Activated gamma-delta T cell treated with Interleukin-2 at 50 U/mL for 16 hours (primary cell): ENCODE measurements at places on chromosomes 16 and 17.
A peak's percentile ranks its signal among the peaks of the same experiment; 100 is the strongest.

DNA sequence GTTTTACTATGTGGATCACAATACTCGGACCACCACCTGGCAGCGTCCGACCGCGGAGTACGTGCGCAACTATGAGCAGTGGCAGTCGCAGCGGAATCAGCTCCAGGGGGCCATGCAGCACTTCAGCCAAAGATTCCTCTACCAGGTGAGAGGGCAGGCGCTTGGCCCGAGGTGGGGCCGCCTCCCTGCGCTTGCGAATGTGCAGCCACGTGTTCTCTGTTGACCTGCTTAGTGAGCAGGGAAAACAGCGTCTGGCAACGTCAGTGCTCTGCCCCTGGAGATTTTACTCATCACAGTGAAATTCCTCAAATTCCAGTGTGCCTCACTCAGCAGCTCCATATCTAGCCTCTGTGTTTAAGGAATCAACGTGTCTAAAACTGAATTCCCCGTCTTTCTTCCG, 33.4 kb upstream of the CLEC18A start:
- DNase-seq, result no peak

DNA sequence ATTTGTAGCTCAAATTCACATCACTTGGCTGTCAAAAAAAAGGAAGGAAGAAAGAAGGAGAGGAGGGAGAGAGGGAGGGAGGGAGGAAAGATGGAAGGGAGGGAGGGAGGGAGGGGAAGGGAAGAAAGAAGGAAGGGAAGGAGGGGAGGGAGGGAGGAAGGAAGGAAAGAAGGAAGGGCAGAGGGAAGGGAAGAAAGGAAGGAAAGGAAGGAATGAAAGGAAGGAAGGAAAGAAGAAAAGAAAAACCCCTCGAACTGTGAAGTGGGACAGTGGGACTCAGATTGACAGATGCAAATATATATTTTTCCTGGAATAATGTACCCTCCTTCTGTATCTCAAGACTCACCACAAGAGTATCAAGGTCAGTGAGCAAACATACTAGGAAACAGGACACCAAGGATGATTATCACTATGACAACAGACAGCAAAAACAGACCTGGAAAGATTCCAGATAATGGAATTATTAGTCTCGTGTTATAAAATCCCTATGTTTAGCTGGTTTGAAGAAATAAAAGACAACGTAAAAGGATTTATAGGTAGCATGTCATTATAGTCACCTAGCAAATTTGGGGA, 24.2 kb upstream of the ABCA3 start:
- DNase-seq, result no peak

DNA sequence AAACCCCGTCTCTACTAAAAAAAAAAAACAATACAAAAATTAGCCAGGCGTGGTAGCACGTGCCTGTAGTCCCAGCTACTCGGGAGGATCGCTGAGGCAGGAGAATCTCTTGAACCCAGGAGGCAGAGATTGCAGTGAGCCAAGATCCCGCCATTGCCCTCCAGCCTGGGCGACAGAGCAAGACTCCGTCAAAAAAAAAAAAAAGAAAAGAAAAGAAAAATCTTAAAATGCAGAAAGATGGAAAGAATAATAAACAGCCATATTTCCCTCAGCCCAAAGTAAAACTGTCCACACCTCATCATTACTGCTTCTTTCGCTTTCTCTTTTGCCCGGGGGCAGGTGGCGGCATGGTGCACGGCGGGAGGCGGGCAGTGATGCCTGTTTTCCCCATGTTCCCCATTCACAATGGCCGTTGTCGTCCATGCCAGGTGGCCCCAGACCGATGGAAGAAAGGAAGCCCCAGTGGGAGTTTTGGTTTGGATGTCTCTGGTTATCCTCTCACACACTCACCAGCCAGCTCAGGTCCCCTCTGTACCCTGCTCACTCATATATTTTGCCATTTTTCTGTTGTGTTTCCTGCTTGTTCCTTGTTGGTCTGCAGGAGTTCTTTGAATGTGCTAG, 37.0 kb upstream of the PEMT start:
- peak; percentile 36 for DNase-seq

DNA sequence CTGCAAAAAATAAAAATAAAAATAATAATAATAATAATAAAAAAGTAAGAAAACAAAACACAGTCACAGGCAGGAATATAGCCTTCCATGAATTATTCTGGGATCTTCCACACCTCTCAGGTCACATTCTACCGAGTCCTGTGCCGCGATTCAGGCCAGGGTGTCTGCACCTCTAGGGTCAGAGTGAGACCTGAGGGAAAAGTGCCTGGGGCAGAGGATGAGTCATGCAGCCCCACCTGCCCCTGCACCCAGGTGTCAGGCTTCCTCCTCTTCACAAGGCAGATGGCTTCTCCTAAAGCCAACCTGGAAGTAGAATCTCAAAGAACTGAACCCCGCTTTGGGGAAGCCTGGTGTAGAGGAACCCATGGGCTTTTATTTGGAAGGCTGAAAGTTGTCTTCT, 283.7 kb downstream of the CPPED1 start:
- DNase-seq, result no peak

- no peak for DNase-seq
Measured at GRCh38 chr17:59330053-59330942, 1.2 kb upstream of the YPEL2 start.

GRCh38 chr17:17553217-17554195, 38.0 kb downstream of the PEMT start:
- no peak for DNase-seq

DNA sequence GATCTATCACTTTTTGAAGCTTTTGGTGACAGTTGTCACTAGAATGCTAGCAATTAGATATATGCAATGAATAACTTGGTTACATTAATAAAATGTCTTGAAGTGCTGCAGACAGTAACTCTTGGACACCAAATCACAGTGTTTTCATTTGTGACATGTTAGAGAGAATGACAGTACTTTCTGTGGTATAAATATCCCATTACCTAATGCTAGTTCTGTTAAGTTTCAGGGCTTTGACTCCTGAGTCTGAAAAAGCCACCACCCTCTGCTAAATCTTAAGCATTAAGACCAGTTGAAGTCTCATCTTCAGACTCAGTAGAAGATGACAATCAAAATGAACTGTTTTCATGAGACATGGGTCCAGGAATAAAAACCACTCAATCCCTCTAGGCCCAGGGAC, 10.6 kb upstream of the CPHXL2 start:
- no peak for DNase-seq

DNA sequence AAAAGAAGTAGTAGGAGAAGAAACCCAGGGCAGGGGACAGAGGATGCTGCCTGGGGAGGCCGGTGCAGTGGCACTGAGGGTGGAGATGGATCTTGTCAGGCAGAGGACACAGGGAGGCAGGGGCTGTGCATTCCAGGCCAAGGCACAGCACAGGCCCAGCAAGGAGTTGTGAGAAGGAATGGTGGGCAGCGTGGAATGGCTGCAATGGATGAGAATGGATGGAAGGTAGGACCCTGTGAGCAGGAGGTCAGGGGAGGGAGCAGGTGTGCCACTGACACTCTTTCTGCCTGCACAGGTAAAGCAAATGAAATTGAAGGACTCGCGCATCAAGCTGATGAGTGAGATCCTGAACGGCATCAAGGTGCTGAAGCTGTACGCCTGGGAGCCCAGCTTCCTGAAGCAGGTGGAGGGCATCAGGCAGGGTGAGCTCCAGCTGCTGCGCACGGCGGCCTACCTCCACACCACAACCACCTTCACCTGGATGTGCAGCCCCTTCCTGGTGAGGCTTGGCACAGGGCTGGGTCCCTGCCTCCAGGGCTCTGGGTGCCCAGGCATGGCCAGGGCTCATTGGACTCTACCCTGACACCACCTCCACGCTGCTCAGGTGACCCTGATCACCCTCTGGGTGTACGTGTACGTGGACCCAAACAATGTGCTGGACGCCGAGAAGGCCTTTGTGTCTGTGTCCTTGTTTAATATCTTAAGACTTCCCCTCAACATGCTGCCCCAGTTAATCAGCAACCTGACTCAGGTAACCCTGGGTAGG, 32.8 kb downstream of the ABCC3 start:
- no peak for DNase-seq
